Fibroblast of skin of right quadriceps (primary cell): ENCODE measurements at places on chromosomes 11 and 22.

DNA sequence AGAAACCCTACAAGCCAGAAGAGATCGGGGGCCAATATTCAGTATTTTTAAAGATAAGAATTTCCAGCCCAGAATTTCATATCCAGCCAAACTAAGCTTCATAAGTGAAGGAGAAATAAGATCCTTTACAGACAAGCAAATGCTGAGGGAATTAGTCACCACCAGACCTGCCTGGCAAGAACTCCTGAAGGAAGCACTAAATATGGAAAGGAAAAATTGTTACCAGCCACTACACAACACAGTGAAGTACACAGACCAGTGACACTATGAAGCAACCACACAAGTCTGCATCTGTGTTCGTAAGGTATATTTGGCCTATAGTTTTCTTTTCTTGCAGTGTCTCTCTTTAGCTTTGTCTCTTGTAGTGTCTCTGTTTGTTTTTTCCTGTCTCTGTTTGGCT, 29.0 kb downstream of the TMEM225 start:
- DNase-seq = no peak

- DNase-seq = no peak
Observed at GRCh38 chr11:27574342-27574741, 67.8 kb upstream of the LIN7C start.

GRCh38 chr11:3156661-3157311, 8.3 kb downstream of the OSBPL5 start:
- DNase-seq = no peak

GRCh38 chr11:95076416-95076815, 9.7 kb downstream of the SRSF8 start:
- peak; percentile 69 for DNase-seq

DNA sequence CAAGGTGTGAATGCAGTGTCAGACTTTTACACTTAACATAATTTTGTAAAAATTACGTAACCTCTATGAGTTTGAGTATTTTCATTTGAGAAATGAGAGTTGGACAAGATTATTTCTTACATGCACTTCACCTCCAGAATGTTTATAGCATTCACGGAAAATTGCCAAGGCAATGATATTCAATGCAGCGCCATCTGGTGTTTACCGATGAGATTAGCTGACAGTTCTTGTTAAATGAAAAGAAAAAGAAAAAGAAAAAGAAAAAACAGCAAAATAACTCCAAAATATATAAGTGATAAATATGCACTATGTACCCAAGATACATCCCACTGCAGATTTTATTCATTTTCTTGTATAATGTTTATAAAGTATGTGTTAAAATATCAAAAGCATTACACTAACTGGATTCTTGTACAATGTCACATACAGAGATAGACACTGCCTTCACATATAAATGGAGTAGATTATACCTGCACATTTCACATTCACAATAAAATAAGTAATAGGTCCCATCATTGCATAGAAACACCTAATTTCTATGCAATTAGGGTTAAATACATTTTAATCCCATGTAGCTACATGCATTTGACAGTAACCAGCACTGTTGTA, 976.3 kb upstream of the FAT3 start:
- peak; percentile 57 for DNase-seq

GRCh38 chr11:60699284-60699691, at the start of gene MS4A8:
Gene MS4A8 (plus strand): TSS chr11:60699612. CDS start chr11:60700861, 1,249 bp downstream.
- DNase-seq = no peak

- DNase-seq = no peak
Observed at GRCh38 chr22:36912694-36913426, 568 bp upstream of the CSF2RB start.

DNA sequence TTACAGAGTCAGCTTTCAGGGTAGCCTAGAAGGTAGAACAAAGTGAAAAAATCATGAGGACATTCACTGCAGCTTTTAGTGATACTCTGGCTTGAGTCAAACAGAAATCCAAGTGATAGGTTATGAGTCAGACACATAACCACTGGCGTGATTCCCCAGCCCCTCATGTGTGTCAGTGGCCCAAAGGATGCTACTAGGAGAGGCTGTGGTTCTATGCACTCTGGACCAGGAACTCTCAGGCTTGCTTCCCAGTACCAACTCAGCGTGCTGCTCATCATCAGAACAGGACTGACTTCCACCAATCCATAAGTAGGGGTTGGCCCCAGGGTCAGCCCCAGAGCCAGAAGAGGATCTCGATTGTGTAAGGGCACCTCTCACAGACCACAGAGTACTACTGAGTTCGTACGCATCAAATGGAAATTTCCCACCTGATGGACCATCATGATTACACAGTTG, 116.8 kb downstream of the MED15 start:
- peak; percentile 4 for DNase-seq

GRCh38 chr11:87007963-87008362, 29.8 kb upstream of the TMEM135 start:
- DNase-seq = peak; percentile 50

- peak; percentile 53 for DNase-seq
Observed at GRCh38 chr22:43921370-43921769, 2.2 kb upstream of the PNPLA3 start.

GRCh38 chr22:50694099-50694605, 21.5 kb downstream of the SHANK3 start:
- DNase-seq = no peak

DNA sequence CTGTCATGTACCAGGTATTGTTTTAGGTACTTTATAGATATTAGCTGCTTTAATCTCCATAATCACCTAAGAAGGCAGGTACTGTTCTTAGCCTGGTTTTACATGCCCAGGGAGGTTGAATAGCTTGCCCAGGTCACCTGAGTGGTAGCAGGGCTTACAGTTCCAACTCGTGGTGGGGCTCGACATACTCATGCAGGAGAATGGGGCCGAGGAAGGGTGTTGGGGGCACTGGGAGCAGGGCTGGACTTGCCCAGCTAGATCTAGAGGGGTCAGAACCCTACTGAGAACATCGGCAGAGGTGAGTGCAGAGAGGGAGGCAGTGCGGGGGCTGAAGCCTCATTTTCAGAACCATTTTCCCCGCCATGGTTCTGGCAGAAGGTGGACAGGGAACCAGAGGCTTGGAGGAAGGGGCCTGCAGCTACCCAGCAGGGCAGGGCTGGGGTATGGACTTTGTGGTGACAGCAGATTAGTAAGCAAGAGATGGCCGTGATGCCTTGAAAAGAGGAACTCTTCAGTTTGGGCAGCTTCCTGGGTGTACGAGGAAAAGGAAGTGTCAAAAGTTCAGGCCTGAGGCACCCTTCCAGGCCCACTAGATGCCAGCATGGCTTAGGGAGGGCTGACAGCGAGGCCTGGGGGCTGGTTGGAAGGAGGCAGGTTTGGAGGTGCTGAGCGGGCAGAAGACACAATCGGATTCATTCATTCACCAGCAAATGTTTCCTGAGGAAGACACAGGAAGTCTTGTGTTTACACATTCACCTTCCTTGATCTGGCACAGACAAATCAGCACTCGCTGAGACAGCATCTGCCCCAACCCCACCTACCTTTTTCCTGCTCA, 54.7 kb upstream of the LYVE1 start:
- no peak for DNase-seq

GRCh38 chr11:118838905-118839553, 44.7 kb upstream of the CXCR5 start:
- no peak for DNase-seq

- DNase-seq = no peak
Observed at GRCh38 chr11:57460758-57461749, 726 bp downstream of the RTN4RL2 start.

GRCh38 chr11:131916638-131917037, 546.2 kb downstream of the NTM start:
- DNase-seq = no peak

- no peak for DNase-seq
Observed at GRCh38 chr22:25849522-25849921, 107.5 kb downstream of the MYO18B start.

- no peak for DNase-seq
Observed at GRCh38 chr11:77512092-77512491, 38.2 kb upstream of the PAK1 start.

DNA sequence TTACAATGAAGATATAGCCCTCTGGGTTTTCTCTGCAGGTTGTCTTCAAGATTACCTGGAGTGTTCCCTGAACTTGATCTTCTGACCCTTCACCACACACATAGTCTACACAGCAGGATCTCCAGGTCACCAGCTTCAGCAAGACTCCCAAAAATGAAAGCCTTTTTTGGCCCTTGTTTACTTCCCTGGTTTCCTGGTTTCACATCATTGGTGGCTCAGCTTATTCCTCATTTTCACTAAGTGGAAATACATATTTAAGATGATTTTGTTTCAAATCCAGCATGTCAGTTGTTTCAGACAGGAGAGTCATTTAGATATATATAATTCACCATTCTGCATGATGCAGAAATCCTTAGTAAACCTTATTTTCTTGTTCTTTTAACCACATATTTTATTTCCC, 41.6 kb upstream of the MPEG1 start:
- DNase-seq = no peak

GRCh38 chr11:115179636-115180035, 324.6 kb downstream of the CADM1 start:
- peak; percentile 62 for DNase-seq

GRCh38 chr11:62830904-62831519, 839 bp downstream of the STX5 start:
- no peak for DNase-seq

GRCh38 chr11:47571895-47572294, 6.5 kb downstream of the PTPMT1 start:
- DNase-seq = peak; percentile 34

GRCh38 chr22:30754971-30755758, 60.5 kb downstream of the OSBP2 start:
- DNase-seq = peak; percentile 73

DNA sequence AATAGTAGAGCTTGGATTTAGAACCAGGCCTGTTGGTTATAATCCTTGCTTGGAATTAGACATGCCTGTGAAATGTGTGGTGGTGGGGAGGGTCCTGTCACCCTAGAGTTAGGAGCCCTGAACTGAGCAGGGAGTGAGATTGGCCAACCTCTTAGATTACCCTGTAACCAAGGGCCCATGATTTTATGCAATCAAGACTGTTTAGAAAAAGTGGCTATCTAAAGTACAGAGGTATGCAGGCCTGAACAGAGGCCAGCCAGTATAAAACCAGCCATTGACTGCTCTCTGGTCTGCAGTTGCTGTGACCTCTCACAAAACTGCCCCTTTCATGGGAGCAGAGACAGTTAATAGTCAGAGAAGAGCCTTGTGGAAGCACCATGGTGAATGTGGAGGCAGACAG, 36.2 kb downstream of the SERPINH1 start:
- DNase-seq = no peak

DNA sequence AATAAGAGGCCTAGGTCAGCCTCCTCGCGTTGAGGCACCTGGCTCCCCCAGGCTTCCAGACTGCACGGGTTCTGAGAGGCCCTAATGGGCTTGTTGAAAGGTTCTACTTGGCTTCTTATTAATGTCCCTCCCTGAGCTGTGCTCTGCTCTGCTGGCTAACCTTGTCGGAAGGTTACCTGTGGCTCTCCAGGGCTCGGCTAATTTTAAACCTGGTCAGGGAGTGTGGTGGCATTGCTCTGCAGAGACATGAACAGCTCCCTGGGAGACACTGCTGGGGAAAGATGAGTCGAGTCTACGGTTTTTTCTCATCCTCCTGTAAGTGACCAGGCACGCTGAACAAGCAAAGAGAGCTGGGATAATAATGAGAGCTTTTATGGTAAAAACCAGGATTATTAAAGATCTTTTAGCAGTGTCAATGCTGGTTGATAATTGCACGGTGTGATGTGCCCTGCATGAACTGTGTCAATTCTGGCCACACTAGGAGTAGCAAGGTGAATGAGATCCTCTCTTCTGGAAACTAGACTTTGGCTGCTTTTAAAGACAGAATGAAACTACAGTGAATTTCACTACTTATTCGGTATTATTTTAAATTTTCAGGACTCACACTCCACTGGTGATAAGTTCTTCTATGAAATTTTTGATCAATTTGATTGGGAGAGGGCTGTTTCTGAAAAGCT, 70.7 kb downstream of the TEAD1 start:
- peak; percentile 19 for DNase-seq

DNA sequence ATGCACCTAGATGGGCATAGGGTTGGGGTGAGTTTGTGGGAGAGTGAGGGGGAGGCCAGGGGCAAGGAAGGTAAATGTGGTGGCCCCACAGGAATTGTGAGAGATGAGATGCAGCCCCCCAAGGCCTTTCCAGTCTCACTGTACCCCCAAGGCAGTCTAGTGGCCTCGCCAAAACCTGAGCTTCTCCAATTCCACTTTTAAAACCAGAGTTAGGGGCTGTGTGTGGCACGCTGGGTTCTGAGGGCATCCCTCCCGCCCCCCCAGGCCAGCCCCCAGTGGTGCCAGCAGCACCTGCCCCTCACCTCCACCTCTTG, 40.4 kb downstream of the KCNC1 start:
- DNase-seq = no peak

DNA sequence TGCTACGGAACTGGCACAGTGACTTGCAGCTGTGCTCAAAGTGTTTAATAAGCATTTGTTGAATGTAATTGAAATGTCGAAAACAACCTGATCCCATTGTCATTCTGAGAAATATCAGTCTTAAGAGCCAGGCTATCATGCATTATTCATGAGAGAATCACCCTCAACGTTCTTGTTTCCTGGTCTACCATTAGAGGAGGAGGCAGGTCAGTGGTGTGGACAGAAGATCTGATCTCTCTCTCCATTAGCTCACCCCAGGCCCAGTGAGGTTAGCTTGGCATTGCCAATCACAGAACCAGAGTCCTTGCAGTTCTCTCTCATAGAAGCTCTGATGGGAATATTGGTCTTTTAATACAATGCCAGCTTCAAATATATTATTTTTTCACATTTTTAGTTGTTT, 121.1 kb upstream of the SPON1 start:
- DNase-seq = no peak

- DNase-seq = no peak
Observed at GRCh38 chr11:87809256-87809655, 366.0 kb downstream of the RAB38 start.

GRCh38 chr11:75831915-75832502, 17.0 kb downstream of the UVRAG start:
- no peak for DNase-seq

DNA sequence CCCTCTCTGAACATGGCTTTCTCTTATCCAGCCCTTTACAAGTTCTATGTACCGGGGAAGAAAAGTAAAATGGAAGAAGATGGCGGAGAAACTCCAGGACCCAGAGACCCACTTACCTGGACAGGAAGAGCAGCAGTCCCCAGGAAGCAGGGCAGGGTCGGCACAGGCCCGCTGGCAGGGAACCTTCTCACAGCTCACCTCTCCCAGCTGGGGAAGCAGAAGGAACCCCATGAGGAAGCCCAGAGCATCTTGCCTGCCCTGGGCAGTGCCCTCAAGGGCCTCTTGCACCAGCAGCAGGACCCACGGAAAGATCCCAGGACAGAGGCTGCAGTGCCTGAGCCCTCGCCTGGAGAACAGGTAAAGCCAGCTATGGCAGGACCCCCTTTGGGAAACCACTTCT, 23.4 kb downstream of the PGA5 start:
- DNase-seq = no peak

DNA sequence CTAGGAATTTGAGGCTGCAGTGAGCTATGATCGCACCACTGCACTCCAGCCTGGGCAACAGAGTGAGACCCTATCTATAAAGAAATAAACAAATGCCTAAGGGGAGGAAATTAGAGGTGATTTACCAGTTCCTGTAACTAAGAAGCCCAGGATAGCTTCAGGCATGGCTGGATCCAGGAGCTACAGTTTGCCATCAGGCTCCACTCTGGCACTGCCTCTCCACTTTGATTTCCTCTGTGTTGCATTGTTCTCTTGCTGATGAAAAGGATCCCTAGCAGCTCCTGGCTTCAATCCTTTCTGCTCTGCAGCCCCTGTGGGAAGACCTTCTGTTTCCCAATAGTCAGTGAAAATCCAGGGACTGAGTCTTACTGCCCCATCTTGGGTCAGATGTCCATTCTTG, 20.1 kb upstream of the FADD start:
- DNase-seq = no peak
